Endothelial cell of umbilical vein (primary cell): ENCODE measurements at places on chromosomes 16 and 17. TPM values are rescaled to one million over a fixed set of nuclear protein-coding genes. Genes with fewer than 3 reads are reported as not detected.

The PSMD7 gene
- total RNA-seq: 119 and 123 TPM in 2 replicates

The DNAI2 gene
- total RNA-seq: not detected in 2 replicates

The SP6 gene
- 0.90 and 1.3 TPM in 2 replicates for total RNA-seq

The GDPD1 gene
- total RNA-seq: 4.3 and 4.9 TPM in 2 replicates

The SGSH gene
- total RNA-seq: 66.0 and 81.4 TPM in 2 replicates

The MT3 gene
- total RNA-seq: not detected in 2 replicates

The CCL17 gene
- not detected in 2 replicates for total RNA-seq

The TBX21 gene
- not detected in 2 replicates for total RNA-seq

The SLC12A3 gene
- not detected in 2 replicates for total RNA-seq

The CHST5 gene
- total RNA-seq: 0.29 TPM in 1 of 2 replicates, not detected in the other
